Sigmoid colon (tissue), 7 donors: ENCODE measurements at places on chromosomes 16 and 17.

DNA sequence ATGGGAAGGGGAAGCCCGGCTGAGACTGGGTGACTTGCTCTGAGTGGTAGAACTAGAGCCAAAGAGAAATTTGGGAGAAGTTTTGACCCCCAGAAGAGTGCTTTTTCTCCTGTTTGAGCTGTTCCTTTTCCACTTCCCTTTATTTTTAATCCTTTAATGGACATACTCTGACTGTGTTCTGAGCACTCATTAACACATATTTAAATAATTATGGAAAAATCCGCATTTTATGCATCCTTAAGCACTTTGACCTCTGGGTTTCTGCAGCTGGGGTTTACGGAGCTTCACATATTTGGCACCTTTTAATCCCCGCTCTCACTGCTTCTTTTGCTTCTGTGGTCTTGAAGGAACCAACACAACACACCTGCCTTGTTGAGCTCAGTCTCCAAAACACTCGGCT is 114.7 kb downstream of the FOXL1 start:
- DNase-seq: no peak

- no peak for DNase-seq
These were observed 29.9 kb downstream of the MIS12 start for GRCh38 chr17:5516060-5516792.

DNA sequence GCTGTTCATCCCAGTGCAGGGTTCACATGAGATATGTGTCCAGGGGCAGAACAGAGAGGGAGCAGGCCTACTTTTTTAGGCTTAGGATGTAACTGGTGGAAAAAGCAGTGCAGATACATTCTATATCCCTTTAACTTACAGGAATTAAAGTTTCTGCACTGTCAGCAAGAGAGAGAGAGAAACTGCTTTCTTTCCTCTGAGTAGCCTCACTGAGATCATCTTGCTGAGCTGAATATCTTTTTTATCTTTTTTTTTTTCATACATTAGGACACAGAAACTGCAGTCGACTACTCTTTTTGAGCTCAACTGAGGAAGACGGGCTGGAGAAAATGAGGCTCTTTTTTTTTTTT is 50.1 kb downstream of the CNGB1 start:
- no peak for DNase-seq

DNA sequence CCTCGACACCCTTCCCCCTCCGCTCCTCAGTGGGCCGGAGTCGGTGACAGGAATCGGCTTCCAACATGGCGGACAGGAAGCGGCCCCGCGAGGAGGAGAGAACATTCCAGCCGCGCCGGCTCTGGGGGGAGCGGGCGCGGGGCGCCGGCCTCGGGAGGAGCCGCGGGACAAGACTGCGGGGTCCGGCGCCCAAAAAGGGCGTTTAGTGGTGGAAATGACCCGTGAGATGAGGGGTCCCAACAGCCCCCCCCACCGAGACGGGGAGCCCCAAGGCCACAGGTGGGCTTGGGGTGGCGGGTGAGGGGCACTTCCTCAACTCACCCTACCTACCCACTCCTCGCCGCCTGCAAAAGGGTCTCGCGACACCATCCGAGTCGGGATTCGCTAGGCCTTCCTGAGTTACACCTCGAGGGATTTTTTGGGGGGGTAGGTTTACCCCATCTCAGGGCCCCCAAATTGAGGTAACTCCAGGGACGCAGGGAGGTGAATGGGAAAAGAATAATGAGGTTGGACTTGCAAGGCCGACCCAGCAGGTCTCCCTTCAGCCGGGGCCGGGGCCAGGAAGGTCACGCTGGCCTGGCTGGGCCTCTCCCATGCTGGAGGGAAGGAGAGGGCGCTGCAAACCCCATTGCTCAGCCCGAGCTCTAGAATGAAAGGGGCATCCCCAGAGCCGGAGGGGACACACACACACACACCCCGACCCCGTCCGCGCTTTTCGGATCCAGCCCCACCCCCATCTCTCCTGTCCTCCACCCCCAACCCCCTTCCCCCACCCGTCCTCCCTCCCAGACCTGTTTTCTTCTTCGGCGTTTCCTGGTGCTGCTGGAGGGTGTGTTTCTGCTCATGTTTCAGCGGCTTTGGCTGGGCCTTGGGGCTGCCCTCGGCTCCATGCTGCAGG is 707 bp downstream of the NUFIP2 start:
- DNase-seq: peak; percentile 82

DNA sequence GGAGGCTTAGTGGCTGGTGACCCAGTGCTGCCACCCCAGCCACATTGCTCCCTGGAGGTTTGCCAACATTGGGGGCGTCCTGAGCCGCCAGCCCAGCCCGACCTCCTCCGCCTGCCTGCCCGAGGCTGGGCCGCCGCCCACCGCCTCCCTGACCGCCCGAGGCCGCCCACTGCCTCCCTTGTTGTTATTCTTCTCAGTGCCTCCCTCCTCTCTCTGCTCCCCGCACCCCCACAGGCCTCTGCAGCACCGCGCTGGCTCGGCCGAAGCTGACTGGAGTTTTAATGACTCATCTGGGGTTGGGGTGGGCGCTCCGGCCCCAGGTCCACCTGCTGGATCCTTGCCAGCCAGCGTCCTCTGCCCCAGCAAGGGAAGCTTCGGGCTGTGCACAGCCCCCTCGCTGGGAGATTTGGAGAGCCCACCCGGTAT is 102.5 kb downstream of the RBFOX3 start:
- DNase-seq: no peak

- no peak for DNase-seq
These were observed 51.4 kb upstream of the STAC2 start for GRCh38 chr17:39277110-39277509.

GRCh38 chr16:17469741-17470181 is 999 bp downstream of the XYLT1 start:
- no peak for DNase-seq

DNA sequence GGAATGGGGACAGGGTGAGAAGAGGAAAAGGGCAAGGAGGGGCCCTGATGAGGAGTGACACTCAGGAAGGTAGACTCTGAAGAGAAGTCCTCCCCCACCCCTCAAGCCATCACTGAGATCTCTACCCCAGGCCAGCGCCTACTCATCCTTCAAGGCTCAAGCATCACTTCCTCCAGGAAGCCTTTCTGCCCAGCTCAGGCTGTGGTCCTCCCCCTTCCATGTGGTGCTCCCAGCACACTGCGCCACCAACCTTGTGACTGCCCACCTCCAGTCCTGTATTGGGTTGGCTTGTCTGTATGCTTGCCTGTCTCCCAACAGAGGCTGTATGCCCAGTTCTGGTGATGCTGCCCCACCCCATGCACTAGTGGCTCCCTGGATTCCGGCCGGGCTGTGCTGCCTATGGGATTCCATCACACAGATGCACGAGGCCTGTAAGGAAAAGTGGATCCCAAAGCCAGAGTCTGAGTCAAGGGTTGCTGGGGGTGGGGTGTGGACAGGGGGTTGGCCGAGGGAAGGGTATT is 19.8 kb upstream of the ZFP90 start:
- DNase-seq: no peak

DNA sequence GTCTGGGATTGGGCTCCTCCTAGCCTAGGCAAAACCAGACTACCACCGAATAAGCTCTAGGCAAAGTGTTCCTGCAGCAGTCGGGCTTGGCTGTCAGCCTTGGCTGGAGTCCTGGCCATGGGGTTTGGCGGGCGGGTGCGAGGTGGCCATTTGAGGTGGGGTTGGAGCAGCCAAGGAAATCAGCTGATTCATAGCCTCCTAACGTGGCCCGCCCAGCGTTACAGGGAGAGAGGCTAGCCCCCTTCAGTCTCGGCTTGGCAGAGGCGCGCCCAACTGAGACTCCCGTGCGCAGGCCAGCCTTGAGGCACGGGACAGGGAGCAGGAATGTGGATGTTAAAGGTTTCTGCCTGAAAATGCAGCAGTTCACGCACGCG is 1.9 kb downstream of the PMP22 start:
- peak; percentile 98 for DNase-seq

GRCh38 chr17:56914581-56915273 is 878 bp upstream of the TRIM25 start:
- no peak for DNase-seq

- DNase-seq: peak; percentile 91
These were observed 13.1 kb upstream of the LASP1NB start for GRCh38 chr17:38912221-38912813.

- DNase-seq: no peak
These were observed 4.3 kb downstream of the TBCD start for GRCh38 chr17:82756166-82756565.

DNA sequence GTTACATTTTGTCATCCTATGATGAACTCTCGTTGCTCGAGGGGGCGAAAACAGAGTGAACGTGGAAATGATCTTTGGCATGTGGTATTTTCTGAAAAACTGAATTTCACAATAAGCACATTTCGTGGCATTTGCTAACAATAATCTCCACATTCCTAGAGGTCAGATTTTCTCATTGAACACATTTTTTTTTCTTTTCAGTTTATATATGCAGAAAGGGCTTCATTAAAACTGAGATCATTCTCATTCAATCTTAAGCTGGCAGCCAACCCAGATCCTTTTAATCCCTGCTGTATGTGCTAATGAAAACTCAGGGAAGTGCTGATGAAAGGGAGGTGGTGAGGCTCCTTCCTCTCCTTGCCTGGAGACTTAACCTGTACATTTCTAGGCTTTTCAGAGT is 52.6 kb downstream of the PRKCA start:
- no peak for DNase-seq

DNA sequence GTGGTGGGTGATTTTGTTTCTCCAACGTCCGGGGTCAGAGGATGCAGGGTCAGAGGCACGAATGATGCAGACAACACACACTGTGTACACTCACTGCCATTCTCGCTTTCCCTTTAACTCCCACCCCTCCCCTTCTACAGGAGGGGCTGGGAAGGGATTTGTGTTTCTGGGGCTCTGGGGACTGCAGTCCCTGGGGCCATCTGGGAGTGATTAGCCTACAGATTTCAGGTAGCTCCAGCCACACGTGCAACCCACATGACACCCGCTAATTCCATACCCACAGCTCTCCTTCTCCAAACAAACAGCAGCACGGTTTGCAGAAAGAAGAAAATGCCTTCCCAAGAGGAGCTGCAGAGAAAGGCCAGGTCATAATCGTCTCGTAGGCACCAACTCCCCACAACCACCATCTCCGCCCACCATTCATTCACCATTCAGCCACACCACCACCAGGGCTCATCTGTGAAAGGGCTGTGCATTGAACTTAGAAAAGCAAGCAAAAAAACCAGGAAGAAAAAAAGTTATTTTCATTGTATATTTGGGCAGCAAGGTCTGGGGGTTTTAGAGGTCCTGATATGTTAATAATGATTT is 9.4 kb upstream of the SOX9 start:
- no peak for DNase-seq

- DNase-seq: no peak
These were observed 91.2 kb downstream of the STXBP4 start for GRCh38 chr17:55059724-55060123.

DNA sequence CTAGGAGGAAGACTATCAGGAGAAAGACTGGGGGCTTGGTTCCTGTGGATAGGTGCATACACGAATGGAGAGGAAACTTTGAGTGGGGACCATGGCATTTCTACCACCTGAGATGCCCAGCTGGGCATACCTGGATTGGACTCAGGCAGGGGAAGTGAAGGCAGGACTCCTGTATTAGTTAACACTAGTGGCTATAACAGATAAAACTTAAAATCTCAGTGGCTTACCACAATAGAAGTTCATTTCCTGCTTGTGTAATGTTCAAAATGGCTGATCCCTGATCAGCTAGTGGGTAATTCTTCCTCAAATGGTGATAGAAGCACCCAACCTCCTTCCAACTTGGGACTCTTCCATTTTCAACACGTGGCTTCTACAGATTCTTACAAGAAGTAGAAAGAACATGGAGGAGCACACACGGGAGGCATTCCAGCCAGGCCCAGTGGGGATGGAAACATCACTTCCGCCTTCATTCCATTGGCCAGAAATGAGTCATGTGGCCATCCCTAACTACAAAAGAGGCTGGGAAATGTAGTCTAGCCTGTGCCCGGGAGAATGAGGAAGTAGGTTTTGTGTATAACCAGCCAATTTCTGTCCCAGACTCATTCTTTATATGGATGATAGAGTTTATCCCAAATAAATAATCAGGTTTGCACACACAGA is 112.1 kb downstream of the UTP18 start:
- no peak for DNase-seq

- peak; percentile 83 for DNase-seq
These were observed 76.0 kb downstream of the METRNL start for GRCh38 chr17:83155128-83156121.

DNA sequence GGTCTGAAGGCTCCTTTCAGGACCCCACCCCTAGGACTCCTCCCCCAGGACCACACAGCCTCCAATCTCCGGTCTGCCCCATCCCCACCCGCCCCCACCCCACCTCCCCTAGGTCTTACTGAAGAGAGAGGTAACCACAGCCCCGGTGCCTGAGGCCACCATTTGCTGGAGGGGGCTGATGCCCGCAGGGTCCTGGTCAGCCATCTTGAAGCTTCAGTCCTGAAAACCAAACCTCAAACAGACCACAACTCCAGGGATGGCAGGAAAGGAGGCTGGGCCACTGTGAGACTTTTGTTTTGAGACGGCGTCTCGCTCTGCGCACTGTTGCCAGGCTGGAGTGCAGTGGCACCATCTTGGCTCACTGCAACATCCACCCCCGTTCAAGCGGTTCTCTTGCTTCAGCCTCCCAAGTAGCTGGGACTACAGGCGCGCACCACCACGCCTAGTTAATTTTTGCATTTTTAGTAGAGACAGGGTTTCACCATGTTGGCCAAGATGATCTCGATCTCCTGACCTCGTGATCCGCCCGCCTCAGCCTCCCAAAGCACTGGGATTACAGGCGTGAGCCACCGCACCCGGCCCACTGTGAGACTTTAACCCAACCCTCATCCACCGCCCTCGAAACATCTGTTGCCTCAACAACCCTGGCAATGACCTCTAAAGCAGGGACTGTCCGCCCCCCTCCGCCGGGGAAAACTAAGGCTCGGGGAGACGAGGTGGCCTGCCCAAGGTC is 1.1 kb downstream of the SLC25A39 start:
- DNase-seq: no peak

DNA sequence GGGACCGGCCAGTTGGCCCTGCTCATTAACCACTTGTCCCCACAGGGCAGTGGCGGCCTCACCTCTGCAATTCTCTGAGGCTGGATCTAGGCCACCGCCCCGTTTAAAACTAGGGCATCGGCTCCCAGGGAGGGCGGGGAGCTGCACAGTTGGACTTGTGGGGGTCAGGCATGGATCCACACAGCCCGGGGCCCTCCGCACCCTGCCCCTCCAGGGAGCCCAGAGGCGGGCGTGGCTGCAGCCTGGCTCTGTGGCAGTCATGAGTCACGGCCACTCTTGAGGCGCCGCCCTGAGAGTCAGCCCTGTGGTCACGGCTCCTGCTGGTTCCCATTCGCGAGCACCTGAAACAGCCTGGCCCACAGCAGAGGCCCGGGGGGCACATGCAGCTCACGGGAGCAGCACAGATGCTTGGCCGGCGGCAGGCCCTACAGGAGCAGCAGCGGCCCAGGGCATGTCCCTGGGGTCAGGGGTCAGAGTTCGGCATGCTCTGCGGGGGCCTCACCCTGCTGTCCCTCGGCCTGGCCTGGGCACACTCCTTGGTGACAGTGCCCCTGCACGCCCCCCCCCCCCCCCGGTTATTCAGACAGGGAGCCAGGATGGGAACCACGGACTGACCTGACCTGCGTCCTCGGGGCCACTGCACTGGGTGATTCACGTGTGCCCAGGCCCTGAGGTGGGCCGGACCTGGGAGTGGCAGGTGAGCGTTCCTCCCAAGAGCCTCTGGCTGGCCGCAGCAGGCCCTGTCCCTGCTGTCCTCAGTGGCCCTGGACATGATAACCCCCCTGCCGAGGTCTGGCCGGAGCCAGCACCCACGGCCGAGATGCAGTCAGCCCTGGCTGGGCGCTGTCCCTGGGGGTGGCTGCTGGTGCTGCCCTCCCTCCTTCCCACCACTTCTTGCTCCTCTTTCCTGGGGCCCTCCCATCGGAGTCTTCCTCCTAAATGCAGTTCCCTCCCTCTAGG is 8.2 kb downstream of the CAPN15 start:
- no peak for DNase-seq

GRCh38 chr17:40373324-40373723 is 8.8 kb upstream of the GJD3 start:
- DNase-seq: no peak
